A549 treated with Mapracorat at 1 μM for 4 hours (cell line): ENCODE measurements at places on chromosomes 6 and 20. TPM values are rescaled to one million over a fixed set of nuclear protein-coding genes. Genes with fewer than 3 reads are reported as not detected.

The AGER gene
- 1.2 to 2.0 TPM (median 1.3 TPM) in 5 replicates for total RNA-seq

The TTPAL gene
- total RNA-seq: 13.6 to 16.8 TPM (median 16.1 TPM) in 5 replicates

The SLC35B2 gene
- total RNA-seq: 49.1 to 67.2 TPM (median 64.4 TPM) in 5 replicates

The CFB gene
- 1.9 to 2.3 TPM (median 2.0 TPM) in 5 replicates for total RNA-seq

The TAGAP gene
- not detected in 5 replicates for total RNA-seq

The AIF1 gene
- total RNA-seq: not detected in 5 replicates

The CYP39A1 gene
- total RNA-seq: 0.20 TPM in 1 of 5 replicates, not detected in the others

The PTGIS gene
- 0.02 to 0.08 TPM in 2 of 5 replicates, not detected in the others for total RNA-seq

The ARG1 gene
- not detected in 5 replicates for total RNA-seq

The BPIFB3 gene
- total RNA-seq: not detected in 5 replicates

The GSTA3 gene
- total RNA-seq: not detected in 5 replicates

The KHDC1 gene
- total RNA-seq: 3.1 to 4.0 TPM (median 3.5 TPM) in 5 replicates

The RAET1E gene
- total RNA-seq: 1.8 to 3.5 TPM (median 3.1 TPM) in 5 replicates

The SLC35B3 gene
- 6.5 to 7.6 TPM (median 7.1 TPM) in 5 replicates for total RNA-seq

The LPA gene
- 0.02 to 0.17 TPM (median 0.06 TPM) in 4 of 5 replicates, not detected in the other for total RNA-seq

The ACOT8 gene
- total RNA-seq: 14.5 to 20.5 TPM (median 19.7 TPM) in 5 replicates

The PI3 gene
- 2.2 to 4.2 TPM (median 3.7 TPM) in 5 replicates for total RNA-seq

The GSTA2 gene
- not detected in 5 replicates for total RNA-seq

The MRAP2 gene
- total RNA-seq: 1.2 to 2.0 TPM (median 1.7 TPM) in 5 replicates

The TOMM6 gene
- 279 to 317 TPM (median 304 TPM) in 5 replicates for total RNA-seq

The HLA-E gene
- 56.4 to 67.3 TPM (median 59.7 TPM) in 5 replicates for total RNA-seq

The VARS2 gene
- total RNA-seq: 11.3 to 16.0 TPM (median 14.6 TPM) in 5 replicates

The TRERF1 gene
- 5.2 to 7.9 TPM (median 7.5 TPM) in 5 replicates for total RNA-seq

The CENPW gene
- total RNA-seq: 38.1 to 46.9 TPM (median 44.1 TPM) in 5 replicates

The NKAIN2 gene
- total RNA-seq: not detected in 5 replicates

The AGPAT4 gene
- 2.9 to 5.5 TPM (median 5.0 TPM) in 5 replicates for total RNA-seq

The BPIFA2 gene
- not detected in 5 replicates for total RNA-seq

The LY86 gene
- not detected in 5 replicates for total RNA-seq

The MACROD2 gene
- 0.29 to 0.75 TPM (median 0.58 TPM) in 5 replicates for total RNA-seq

The RNF217 gene
- total RNA-seq: 4.2 to 8.0 TPM (median 6.7 TPM) in 5 replicates

The WFDC12 gene
- not detected in 5 replicates for total RNA-seq

The KIAA1755 gene
- 0.08 to 0.26 TPM (median 0.13 TPM) in 5 replicates for total RNA-seq

The GNAS gene
- 667 to 746 TPM (median 723 TPM) in 5 replicates for total RNA-seq

The SLC26A8 gene
- 0.08 TPM in 1 of 5 replicates, not detected in the others for total RNA-seq

The RAET1G gene
- 6.8 to 11.2 TPM (median 9.3 TPM) in 5 replicates for total RNA-seq

The POU5F1 gene
- total RNA-seq: 7.2 to 14.5 TPM (median 10.3 TPM) in 5 replicates

The OVOL2 gene
- total RNA-seq: 0.25 to 0.33 TPM (median 0.26 TPM) in 3 of 5 replicates, not detected in the others

The GSTA1 gene
- not detected in 5 replicates for total RNA-seq

The NKX2-4 gene
- not detected in 5 replicates for total RNA-seq

The CLIC5 gene
- total RNA-seq: not detected in 5 replicates

The SMOC2 gene
- not detected in 5 replicates for total RNA-seq

The ACTL10 gene
- 0.06 TPM in 1 of 5 replicates, not detected in the others for total RNA-seq

The RSPH4A gene
- 0.15 to 0.22 TPM (median 0.20 TPM) in 5 replicates for total RNA-seq

The GJA1 gene
- 48.0 to 68.2 TPM (median 62.3 TPM) in 5 replicates for total RNA-seq

The HLA-DQA1 gene
- total RNA-seq: not detected in 5 replicates
